Activated naive CD4-positive, alpha-beta T cell treated with anti-CD3 and anti-CD28 coated beads for 36 hours (primary cell): ENCODE measurements at places on chromosomes 16 and 17. TPM values are rescaled to one million over a fixed set of nuclear protein-coding genes. Genes with fewer than 3 reads are reported as not detected.

The TNFRSF17 gene
- not detected for total RNA-seq

The TERB1 gene
- not detected for total RNA-seq

The CEP295NL gene
- total RNA-seq, result not detected

The RAB37 gene
- 2.3 TPM for total RNA-seq

The SOST gene
- not detected for total RNA-seq

The KRT40 gene
- total RNA-seq, result not detected

The CNTNAP4 gene
- not detected for total RNA-seq

The ATXN1L gene
- 11.3 TPM for total RNA-seq

The OTOA gene
- not detected for total RNA-seq

The CCL7 gene
- total RNA-seq, result not detected

The GRN gene
- 47.1 TPM for total RNA-seq

The HSPB9 gene
- total RNA-seq, result not detected

The ABCC12 gene
- not detected for total RNA-seq

The KIFC3 gene
- not detected for total RNA-seq

The TBC1D3H gene
- total RNA-seq, result not detected

The KRT9 gene
- not detected for total RNA-seq

The SHBG gene
- not detected for total RNA-seq

The PTGES3L gene
- total RNA-seq, result 0.57 TPM

The TMEM100 gene
- total RNA-seq, result not detected

The CHST4 gene
- total RNA-seq, result not detected

The SMIM5 gene
- not detected for total RNA-seq

The MT1G gene
- total RNA-seq, result 22.4 TPM

The ERN1 gene
- 22.0 TPM for total RNA-seq

The RPRML gene
- not detected for total RNA-seq

The C1QTNF1 gene
- 0.14 TPM for total RNA-seq

The IQCK gene
- total RNA-seq, result 3.9 TPM

The CASKIN1 gene
- total RNA-seq, result 0.15 TPM

The SLC16A11 gene
- total RNA-seq, result 0.30 TPM

The KRTAP3-2 gene
- total RNA-seq, result not detected

The TIGD7 gene
- total RNA-seq, result 3.8 TPM

The ERBB2 gene
- 6.0 TPM for total RNA-seq

The USH1G gene
- total RNA-seq, result not detected

The CDH8 gene
- total RNA-seq, result not detected

The BRIP1 gene
- total RNA-seq, result 12.9 TPM

The GJC1 gene
- total RNA-seq, result 2.5 TPM

The SENP3 gene
- total RNA-seq, result 46.9 TPM

The ELMO3 gene
- total RNA-seq, result 3.8 TPM

The MYH10 gene
- 13.1 TPM for total RNA-seq

The RNF43 gene
- 0.38 TPM for total RNA-seq

The SULT1A4 gene
- 1.8 TPM for total RNA-seq

The KRT17 gene
- total RNA-seq, result not detected

The KIF18B gene
- 54.9 TPM for total RNA-seq

The FA2H gene
- total RNA-seq, result 0.15 TPM

The ZNF385C gene
- 0.36 TPM for total RNA-seq

The PHKG2 gene
- 23.3 TPM for total RNA-seq

The JUP gene
- total RNA-seq, result 0.27 TPM

The DYNLRB2 gene
- not detected for total RNA-seq

The HIC1 gene
- 14.8 TPM for total RNA-seq

The CHST6 gene
- not detected for total RNA-seq
